Effector CD8-positive, alpha-beta T cell (primary cell): ENCODE measurements at places on chromosomes 13 and 19.
A peak's percentile ranks its signal among the peaks of the same experiment; 100 is the strongest.

DNA sequence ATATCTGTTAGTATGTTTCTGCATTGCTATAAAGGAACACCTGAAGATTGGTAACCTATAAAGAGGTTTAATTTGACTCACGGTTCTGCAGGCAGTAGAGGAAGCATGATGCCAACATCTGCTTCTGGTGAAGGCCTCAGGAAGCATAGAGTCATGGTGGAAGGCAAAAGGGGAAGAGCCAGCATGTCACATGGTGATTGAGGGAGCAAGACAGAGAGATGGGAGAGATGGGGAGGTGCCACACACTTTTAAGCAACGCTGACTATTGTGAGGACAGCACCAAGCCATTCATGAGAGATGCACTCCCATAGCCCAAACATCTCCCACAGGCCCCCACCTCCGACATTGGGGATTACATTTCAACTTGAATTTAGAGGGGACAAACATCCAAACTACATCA, 32.8 kb downstream of the COG6 start:
- DNase-seq = no peak

DNA sequence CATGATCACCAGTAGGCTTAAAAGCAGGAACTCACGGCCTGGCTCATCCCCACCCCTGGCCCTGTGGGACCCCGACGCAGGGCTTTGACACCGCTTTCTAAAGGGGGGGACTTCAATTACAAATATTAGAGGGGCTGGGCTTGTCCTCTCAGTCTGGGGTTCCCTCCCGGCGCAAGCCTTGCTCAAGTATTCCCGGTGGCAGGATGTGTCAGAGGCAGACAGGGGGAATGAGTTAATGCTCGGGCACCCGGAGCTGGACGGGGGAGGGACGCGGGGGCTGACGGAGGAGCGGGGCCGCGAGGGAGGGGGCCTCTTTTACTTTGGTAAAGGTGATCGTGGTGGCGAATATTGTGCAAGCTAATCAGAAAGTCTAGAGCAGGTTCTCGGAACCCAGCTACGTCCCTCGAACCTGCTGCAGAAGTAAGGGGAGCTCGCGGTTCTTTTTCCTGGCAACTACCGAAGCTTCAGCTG, 1.1 kb downstream of the FGF14 start:
- DNase-seq = no peak

DNA sequence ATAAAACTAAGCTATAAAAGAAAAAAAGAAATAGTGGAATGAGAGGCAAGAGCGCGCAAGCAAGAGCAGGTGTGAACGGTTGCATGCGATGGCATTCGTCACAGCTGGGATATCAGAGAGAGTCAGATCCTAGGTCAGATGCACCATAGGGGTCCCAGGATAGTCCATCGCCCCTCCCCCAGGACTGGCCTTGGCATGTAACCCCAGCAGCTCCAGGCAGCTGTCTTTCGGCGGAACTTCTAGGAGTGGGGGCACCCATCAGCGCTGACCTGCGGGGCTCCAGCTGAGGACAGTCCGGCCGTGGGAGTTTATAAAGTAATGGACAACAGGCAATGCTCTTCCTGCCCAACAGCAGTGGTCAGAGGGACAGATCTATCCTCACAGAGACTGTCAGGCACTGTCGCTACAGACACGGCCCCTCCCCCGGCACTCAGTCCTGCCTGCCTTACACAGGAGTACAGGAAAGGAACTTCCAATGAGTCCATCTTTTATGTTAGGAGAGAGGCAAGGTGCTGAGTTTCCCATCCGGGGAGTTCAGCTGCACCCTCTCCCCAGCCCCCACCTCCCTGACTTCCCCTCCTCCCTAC, 1.4 kb downstream of the SIAH3 start:
- DNase-seq = no peak

GRCh38 chr13:37747071-37747612, 122.4 kb downstream of the TRPC4 start:
- no peak for DNase-seq

DNA sequence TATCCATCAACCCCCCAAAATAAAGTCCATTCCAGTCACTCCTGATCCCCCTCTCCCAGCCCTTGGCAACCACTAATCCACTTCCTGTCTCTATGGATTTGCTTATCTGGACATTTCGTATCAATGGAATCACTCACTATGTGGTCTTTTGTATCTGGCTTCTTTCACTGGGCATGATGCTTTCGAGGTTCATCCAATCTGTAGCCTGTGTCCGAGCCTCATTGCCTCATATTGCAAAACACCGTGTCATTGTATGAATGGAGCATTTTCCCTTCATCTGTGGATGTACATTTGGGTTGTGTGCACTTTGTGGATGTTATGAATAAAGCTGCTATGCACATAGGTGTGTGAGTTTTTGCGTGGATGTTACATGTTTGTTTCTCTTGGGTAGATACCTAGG, 1.4 kb upstream of the FZR1 start:
- no peak for DNase-seq

DNA sequence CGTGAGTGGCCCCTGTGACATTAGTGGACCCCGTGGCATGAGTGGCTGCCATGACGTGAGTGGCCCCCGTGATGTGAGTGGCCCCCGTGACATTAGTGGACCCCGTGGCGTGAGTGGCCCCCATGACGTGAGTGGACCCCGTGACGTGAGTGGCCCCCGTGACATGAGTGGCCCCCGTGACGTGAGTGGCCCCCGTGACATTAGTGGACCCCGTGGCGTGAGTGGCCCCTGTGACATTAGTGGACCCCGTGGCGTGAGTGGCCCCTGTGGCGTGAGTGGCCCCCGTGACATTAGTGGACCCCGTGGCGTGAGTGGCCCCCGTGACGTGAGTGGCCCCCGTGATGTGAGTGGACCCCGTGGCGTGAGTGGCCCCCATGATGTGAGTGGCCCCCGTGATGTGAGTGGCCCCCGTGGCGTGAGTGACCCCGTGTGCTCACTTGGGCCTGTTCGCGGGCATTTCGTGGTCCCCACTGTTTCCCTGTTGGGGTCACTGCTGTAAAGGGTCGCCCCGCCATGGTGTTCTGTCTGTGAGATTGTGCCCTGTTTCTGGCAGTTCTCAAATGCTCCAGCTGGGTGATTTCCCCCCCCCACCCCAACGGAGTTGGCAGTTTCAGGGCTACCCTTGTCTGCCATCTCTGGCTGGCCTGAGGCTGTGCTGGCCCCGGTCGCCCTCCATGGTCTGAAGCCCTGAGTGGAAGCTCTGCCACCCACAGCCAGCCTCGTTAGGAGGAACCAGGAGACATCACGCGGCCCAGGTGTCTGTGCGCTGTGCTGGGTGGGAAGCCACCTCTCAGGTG, 64.2 kb downstream of the MCF2L start:
- no peak for DNase-seq

- DNase-seq = peak; percentile 19
These were observed 44.4 kb downstream of the ELF1 start for GRCh38 chr13:40974460-40975407.

GRCh38 chr13:70520275-70521036, 412.2 kb upstream of the KLHL1 start:
- DNase-seq = no peak

DNA sequence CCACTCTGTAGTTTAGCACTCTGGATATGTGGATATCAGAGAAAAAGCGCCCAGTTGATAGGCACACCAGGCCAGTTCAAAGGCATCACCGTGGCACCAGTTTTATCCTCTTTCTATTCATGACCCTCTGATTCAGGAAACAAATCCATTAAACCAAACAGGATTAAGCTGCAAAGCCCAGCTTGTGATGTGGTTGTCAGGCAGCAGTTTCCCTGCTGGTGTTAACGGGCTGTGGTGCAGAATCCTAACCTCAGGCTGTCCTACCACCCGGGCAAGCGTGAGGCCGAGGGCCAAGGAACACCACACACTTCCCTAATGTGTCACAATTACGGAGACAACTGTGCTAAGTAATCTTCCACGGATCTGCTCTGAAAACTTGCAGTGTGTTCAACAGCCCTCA, 209.1 kb downstream of the OLFM4 start:
- DNase-seq = no peak

DNA sequence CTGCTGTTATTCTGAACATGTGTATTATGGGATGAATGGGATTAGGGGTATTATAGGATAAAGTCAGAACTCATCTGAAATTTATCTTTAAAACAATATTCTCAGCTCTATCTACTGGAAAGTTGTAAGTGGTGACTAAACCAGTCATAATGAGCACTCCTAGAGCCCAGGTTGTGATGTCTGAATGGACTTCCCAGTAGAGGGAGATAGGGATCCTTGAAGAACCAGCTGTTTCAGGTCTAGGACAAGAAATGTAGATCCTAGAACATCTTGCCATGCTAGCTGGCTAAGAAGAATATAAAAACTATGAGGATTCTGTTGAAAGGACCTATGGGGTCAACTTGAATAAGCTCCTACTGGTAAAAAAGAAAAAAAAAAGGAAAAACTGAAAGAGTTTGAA, 310.8 kb downstream of the SLC7A1 start:
- DNase-seq = no peak

GRCh38 chr19:31092274-31092673, 257.0 kb downstream of the TSHZ3 start:
- no peak for DNase-seq
